Body of pancreas (tissue), 4 donors: ENCODE measurements at places on chromosomes 6 and 20. TPM values are rescaled to one million over a fixed set of nuclear protein-coding genes. Genes with fewer than 3 reads are reported as not detected.

The SLC22A3 gene
- total RNA-seq, result 4.9 TPM

DNA sequence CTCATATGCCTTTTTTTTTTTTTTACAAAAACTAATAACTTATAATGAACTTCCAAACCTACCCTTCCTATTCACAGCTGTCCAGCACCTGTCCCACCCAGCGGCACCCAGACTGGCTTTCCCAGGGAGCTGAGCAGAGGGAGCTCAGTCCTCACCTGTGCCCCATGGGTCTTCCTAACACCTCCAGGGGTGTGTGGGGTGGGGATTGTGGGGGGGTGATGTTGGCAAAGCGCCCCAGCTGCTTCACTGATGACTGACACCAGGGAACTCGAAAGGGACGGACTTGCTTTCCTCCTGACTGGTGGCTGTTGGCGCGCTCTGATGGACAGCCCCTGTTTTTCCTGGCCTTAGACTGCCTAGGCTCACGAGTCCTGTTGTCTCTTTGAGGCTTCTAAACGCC, 14.2 kb upstream of the SYNJ2 start:
- DNase-seq, result no peak

- peak; percentile 8 for DNase-seq
These were observed 131.6 kb downstream of the DLL1 start for GRCh38 chr6:170159022-170159965.

The ARG1 gene
- total RNA-seq, result not detected

GRCh38 chr6:23537828-23538227, 588.2 kb upstream of the NRSN1 start:
- DNase-seq, result no peak

GRCh38 chr6:64034910-64035655, 399.5 kb downstream of the PHF3 start:
- no peak for DNase-seq

The TCF15 gene
- not detected for total RNA-seq

The TTLL9 gene
- 0.99 TPM for total RNA-seq

The MATN4 gene
- total RNA-seq, result 4.9 TPM

DNA sequence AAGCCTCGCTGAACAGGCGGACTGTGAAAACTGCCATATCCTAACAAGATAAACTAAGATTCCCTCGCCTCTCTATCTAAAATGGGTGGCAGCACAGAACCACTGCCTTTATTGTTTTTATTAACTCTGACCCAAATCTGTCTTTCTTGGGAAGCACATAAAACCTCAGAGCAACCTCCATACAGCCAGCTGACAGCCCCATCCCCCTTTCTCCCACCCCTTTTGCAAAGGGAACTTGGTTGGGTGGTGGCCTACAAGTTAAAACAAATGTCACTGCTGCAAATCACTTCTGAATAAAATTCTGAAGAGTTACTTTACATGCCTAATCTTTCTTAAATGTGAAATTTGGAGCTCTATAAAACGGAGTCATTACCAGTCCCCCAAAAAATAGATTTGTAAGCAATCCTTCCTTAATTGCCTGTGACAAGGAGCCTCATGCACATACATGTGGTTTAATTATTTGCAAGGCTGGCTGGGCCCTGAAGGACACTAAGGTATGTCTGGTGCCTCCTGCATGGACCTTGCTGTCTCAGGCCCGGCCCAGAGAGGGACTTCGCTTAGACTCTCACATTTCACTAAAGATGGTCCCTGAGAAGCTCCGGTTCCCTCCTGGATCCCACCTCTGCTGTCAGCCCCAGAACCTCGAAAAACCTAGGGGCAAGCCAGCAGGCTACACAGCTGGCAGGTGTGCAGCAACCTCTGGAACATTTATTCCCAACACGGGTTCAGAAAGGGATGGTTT, 21.7 kb downstream of the PXDC1 start:
- no peak for DNase-seq

The HRH3 gene
- total RNA-seq, result 0.33 TPM

- no peak for DNase-seq
These were observed 148.1 kb downstream of the CEBPB start for GRCh38 chr20:50338479-50339391.

DNA sequence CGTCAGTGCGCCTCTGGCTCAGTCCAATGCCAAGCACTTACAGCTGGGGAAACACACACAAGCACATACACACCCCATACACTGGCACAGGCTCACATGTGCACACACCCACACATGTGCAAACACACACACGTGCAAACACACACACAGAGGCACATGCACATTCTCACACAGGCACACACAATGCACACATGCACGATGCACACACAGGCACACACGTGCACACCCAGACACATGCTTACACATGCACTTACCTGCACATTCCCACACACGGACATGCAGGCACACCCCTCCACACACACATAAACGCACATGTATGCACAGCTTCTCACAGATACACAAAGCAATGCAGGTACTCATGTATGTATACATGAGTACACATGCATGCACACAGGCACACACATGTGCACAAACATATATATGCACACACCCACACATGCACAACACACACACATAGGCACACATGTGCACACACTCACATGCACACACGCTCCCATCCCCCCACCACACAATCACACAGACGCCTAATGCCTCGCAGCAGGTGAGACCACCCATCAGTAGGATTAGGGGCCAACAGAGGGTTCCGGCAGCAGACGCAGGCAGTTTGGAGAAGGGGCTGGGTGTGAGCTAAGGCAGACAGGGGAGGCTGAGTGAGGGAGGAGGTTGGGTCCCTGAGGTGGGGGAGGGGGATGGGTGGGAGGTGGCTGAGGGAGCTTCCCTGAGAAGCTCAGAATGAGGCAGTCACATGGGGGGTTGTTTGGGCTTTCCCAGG, 71.2 kb upstream of the SLCO4A1 start:
- DNase-seq, result no peak

DNA sequence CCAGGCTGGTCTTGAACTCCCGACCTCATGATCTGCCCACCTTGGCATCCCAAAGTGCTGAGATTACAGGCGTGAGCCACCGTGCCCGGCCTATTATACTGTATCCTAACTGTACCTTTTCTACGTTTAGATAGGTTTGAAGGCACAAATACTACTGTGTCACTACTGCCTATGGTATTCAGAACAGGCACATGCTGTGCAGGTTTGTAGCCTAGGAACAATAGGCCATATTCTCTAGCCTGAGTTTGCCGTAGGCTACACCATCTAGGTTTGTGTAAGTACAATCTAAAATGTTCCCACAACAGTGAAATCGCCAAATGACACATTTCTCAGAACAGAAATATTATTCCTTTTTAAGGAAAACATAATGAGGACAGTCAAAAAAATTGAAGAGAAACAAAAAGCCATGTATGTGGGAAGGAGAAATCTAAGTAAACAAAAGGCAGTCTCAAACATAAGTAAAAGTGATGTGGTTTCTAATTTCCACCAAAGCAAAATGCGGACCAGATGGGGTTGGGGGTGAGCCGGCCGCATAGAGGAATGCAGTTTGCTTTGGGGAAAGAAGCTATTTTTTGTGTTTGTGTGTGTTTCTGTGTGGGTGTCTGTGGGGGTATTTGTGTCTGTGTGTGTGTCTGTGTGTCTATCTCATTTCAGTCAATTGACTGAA, 192.6 kb upstream of the SALL4 start:
- DNase-seq, result no peak

The COX7A2 gene
- 139 TPM for total RNA-seq

The CAGE1 gene
- total RNA-seq, result 0.26 TPM

GRCh38 chr6:169783401-169783800, 32.0 kb downstream of the ERMARD start:
- no peak for DNase-seq

GRCh38 chr6:62904687-62905086, 306.6 kb upstream of the FKBP1C start:
- DNase-seq, result no peak

DNA sequence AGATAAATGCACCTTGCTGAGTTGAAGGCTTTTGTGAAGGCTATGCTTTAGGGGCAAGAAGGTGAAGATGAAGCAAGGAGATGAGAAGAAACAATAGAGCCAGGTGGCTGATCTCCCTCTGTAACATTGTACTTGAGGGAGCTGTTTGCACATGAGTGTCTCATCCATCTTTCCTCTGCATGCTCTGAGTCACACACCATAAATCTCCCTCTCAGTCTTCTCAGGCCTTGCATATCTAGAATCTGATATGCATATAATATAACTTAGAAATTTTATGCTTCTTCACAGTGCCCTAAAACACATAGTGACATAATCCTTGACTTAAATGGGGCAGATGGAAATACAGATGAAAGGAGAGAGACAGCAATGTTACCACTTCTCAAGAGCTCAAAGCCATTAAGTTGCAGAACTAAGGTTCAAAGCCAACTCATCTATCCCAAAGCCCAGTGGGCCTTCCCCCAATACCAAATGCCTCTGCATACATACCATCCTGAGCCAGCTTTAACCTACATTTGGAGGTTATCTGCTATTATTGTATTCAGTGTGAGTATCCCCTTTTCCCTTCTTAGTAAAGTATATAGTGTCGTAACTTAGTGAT, 62.4 kb upstream of the STXBP5 start:
- DNase-seq, result no peak

DNA sequence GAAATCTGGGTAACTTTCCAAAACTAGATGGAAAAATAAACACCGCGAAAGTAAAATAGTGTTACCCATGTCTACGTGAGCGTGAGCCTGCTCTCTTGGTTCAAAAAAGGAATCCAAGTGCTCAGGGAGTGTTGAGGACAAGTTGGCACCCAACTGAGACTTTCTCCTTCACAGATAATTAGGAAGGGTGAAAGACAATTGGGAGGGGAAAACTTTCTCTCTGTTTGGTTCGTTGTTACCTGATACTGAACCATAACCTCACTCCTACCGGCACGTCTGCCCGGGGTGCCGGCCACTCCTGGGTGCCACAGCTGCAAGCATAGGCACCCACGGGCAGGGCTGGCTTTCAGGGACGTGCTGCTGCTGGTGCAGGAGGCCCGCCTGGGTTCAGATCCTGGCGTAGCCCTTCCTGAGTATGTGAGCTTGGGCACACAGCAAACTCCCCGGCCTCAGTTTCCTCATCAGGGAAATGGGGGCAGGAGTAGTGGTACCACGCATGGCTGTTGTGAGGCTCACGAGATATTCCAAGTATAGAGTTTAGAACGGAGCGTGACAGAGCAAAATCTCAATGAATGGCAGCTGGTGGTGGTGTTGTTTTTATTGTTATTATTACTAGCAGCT, 38.2 kb upstream of the PMEPA1 start:
- DNase-seq, result no peak

The DACT2 gene
- 4.9 TPM for total RNA-seq

The CALHM4 gene
- not detected for total RNA-seq

The TFAP2D gene
- total RNA-seq, result not detected

DNA sequence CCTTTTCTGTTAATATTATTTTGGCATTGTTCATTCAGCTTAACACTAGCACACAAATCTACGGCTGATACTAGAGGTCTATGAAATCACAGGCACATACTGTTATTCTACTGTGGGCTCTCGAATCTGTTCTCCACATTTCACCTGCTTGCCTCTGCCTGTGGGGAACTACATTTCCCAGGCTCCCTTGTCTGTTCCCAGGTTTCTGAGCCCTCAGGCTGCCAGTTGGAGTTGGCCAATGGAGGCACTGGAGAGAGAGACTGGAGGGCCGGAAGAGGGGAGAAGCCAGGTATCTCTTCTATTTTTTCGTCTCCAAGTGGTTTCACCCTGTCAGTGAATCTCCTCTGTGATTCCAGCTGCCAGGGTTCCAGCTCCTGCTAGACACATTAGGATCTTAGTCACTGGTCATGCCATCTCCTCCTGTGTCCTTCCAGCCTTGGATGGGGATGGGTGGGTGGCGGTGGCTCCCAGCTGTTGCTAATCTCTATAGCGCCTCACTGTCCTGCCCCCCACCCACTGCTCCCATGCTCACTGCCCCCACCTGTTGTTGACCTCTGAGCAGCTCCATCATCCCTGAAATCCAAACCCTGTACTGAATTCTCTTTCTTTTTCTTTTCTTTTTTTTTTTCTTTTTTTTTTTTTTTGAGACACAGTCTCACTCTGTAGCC, 188.2 kb downstream of the LRFN2 start:
- no peak for DNase-seq

The CD24 gene
- total RNA-seq, result 618 TPM
